PC-9 (cell line): ENCODE measurements at places on chromosomes 5 and 9. TPM values are rescaled to one million over a fixed set of nuclear protein-coding genes. Genes with fewer than 3 reads are reported as not detected.

Gene EPB41L4B
- total RNA-seq, result 4.2 and 5.0 TPM in 2 replicates

Gene EIF4E1B
- total RNA-seq, result not detected in 2 replicates

Gene ASTN2
- total RNA-seq, result 6.2 and 6.5 TPM in 2 replicates

Gene C5
- total RNA-seq, result 11.5 and 13.0 TPM in 2 replicates

- DNase-seq, result no peak
- no peaks in the 10 kb centered on the region for H3K4me1 ChIP-seq
These were observed 45.8 kb upstream of the FCN1 start for GRCh38 chr9:134963546-134963945.

DNA sequence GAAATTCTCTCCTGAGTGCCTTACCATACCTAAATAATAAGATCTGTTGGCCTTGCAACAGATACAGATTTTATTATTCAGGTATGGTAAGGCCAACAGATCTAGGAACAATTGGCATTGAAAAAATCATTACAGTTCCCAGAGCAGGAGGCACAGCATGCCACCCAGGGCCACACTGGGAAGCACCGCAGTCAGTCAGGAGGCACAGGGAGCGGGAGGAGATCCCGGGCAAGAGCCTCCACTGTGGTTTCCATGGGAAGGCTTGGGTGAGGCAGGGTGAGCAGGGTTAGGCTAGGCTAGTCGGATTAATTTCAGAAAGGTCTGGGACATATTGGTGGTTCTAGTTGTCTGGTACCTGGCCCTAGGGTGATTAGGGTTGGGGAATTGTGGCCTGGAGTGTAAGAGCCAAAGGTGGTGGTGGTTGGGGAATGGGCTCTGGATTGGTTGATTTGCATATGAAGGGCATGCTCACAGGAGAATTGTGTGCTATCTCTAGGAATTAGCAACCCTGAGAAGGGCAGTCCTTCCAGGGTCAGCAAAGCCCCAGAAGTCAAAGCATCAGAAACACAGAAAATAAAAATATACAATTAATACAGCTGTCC is 111.4 kb downstream of the PDE8B start:
- no peak overlapping the region for H3K27ac ChIP-seq
- no peaks in the 10 kb centered on the region for H3K36me3 ChIP-seq

DNA sequence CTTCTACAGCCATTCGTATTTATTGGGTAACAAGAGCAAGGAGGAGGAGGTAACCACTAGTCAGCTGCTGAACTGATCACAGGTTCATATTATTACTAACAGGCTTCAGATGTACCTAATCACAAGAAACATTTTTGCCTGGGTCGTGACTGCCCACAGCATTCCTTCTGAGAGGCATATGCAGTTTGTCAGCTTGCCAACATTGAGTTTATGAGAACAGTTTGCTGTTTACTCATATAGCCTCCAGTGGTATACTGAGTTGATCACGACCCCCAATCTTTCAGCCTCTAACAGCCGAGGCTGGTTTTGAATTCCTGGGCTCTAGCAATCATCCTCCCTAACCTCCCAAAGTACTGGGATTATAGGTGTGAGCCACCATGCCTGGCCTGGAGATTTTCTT is 693.6 kb downstream of the TLE1 start:
- H3K27me3 ChIP-seq, result no peaks in the 10 kb centered on the region
- H3K27ac ChIP-seq, result no peak overlapping the region
- peaks cover 10% of the 10 kb centered on the region; the same call in 1 of the 2 replicates for H3K4me1 ChIP-seq
- DNase-seq, result no peak
- no peak overlapping the region for H3K4me3 ChIP-seq

DNA sequence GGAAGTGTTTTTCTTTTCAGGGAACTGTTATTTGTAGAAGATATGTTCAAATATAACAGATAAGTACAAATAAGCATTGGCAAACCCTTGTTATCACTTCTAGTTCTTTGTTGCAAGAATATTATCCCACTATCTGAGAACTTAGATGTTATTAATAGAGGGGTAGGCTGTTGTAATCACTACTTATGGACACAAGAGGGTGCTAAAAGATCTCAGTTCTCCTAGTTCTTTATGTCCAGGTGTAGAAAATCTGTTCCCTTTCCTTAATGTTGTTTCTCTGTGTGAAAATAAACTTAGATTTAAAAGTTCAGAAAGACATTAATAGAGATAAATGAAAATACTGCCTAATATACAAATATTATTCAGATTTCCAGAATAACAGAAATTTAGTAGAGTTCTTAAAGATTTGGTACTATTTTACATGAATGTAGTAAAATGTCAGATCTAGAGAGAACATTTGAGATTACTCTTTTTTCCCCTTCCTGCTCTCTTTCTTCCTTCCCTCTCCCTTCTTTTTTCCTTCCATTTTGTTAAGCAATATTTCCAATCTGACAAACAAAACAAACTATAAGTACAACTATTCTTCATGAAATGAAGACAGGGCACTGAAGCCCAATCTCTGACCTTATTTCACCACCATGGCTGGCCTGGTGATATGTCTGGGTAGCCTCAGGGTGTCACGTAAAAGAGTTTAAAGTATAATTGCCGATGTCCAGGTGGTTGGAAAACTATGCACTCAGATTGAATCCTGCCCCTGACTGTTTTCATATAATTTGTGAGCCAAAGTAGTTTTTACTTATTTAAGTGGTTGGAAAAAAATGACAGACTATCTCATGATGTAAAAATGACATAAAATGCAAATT is 43.6 kb upstream of the C5orf46 start:
- H3K4me1 ChIP-seq, result no peaks in the 10 kb centered on the region
- H3K4me3 ChIP-seq, result no peak overlapping the region

DNA sequence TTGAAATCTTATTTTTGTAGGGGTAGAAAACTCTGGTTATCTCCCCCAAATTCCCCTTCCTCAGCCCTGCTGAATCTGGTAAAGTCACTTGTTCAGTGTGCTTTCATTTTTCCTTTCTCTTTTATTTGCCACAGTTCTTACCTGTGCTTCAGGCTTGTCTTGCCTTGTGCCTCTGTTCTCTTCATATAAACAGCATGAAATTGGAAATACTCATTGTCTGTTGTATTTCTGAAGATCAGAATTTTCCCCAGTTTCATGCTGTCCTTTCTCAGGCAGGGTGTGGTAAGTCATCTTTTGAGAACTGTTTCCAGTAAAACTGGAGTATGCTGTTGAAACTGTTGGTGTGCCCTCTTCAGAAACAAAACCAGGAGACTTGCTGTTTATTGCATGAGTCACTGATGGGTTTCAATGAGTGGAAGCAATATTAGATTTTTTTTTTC is 7.0 kb downstream of the PAM start:
- no peak overlapping the region; the same call in 1 of the 2 replicates for H3K4me3 ChIP-seq
- no peaks in the 10 kb centered on the region for H3K36me3 ChIP-seq
- H3K4me1 ChIP-seq, result peaks cover 20% of the 10 kb centered on the region

DNA sequence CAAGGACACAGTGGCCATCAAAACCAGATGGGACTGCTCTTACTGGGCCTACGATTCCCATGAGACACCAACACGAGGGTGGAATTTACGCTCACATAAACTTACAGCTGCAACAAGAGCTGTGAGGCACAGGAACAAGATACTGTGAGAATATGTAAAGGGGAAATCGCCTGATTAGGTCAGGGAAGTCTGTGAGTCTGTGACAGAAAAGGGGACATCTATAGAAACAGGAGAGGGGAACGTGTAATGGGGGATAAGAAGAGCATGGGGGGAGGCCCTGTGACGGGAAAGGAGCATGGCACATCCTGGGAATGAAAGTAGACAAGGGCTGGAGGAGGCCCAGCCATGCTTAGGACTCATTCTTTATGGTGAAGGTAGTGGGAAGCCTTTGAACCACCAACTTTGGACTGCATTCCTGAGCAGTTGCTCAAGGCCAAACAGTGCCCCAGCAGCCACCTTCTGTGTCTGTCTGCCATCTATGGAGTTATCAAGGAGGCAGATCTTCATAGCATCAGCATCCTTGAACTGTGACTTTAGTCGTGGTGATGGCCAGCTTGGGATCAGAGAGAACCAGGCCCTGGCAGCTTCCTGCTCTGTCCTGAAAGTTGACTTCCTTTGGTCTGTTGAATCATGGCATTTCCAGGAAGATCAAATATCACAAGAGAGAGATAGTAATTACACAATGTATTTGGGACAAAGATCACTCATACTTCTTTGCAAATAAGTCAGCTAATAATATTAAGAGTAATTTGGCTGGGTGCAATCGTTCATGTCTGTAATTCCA is 87.9 kb upstream of the FAM169A start:
- peaks cover 32% of the 10 kb centered on the region for H3K4me1 ChIP-seq
- H3K4me3 ChIP-seq, result peak overlapping the region; percentile 32; the same call in 1 of the 2 replicates
- H3K36me3 ChIP-seq, result no peaks in the 10 kb centered on the region
- H3K27me3 ChIP-seq, result no peaks in the 10 kb centered on the region
- H3K27ac ChIP-seq, result peak overlapping the region; percentile 87
- DNase-seq, result peak; percentile 68

DNA sequence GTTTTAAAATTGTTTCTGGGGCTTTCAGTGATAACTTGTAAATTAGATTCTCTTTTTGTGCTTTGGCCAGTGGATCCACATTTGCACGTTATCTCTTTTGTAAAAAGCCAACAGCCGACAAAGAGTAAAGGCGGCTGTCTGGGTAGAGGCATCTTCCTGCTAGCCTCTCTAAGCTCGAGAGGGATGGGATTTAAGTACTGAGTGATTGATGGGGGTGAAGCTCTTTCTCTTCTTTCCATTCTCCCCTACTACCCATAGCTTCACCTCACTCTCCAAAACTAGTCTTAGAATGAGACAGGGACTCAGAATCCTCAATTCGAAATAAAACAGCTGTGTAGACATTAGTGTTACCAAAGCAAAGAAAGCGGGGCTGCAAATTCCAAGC is 3.4 kb downstream of the PBX3 start:
- DNase-seq, result no peak
- no peaks in the 10 kb centered on the region for H3K27me3 ChIP-seq
- H3K4me1 ChIP-seq, result peaks cover 20% of the 10 kb centered on the region; the same call in 1 of the 2 replicates

DNA sequence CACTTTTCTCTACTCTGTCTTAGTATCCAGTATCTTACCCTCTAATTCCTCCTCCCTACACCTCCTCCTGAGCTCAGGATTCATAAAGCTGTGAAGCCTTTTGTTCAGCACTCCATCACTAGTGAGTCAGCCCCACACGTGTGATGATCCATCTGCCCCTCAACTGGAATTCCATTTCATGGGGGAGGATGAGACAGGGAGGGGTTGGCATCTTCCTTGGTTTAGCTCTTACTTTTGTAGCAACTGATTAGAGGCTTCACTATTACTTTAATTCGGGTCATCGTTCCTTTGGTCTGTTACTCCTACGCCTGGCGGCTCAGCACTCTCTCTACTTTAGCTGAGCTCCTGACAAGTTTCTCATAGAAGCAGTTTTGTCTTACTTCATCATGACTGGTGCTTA is 11.8 kb downstream of the BTNL8 start:
- no peak overlapping the region for H3K27ac ChIP-seq
- H3K27me3 ChIP-seq, result peaks cover 26% of the 10 kb centered on the region
- no peak overlapping the region for H3K4me3 ChIP-seq
- DNase-seq, result no peak

GRCh38 chr5:143215690-143216089 is 187.8 kb downstream of the NR3C1 start:
- no peaks in the 10 kb centered on the region for H3K4me1 ChIP-seq
- H3K36me3 ChIP-seq, result no peaks in the 10 kb centered on the region
- no peak for DNase-seq
- H3K27me3 ChIP-seq, result no peaks in the 10 kb centered on the region
- no peak overlapping the region for H3K27ac ChIP-seq

DNA sequence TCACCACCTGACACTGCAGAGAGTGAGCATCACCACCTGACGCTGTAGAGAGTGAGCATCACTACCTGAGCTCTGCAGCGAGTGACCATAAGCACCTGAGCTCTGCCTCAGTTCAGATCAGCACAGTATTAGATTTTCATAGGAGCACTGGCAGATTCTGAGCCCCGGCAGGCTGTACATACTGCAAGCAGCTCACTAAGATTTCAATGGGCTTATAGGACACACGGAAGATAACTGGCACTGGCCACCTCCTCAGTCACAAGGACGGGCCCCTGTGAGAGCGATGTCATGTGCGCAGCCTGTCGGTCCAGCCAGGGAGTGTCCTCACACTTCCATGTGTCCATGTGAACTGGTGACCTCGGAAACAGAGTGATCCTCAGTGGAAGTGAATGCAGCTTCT is 153.5 kb upstream of the IRX2 start:
- peaks cover 90% of the 10 kb centered on the region for H3K27me3 ChIP-seq
- no peaks in the 10 kb centered on the region for H3K36me3 ChIP-seq
- H3K4me3 ChIP-seq, result no peak overlapping the region
- no peaks in the 10 kb centered on the region for H3K4me1 ChIP-seq
